Activated naive CD4-positive, alpha-beta T cell treated with anti-CD3 and anti-CD28 coated beads, Interleukin-2, amount 10 ng/mL, durations not matched to agents 7 days and 5 days (primary cell): ENCODE measurements at places on chromosomes 1 and 21.
A peak's percentile ranks its signal among the peaks of the same experiment; 100 is the strongest.

DNA sequence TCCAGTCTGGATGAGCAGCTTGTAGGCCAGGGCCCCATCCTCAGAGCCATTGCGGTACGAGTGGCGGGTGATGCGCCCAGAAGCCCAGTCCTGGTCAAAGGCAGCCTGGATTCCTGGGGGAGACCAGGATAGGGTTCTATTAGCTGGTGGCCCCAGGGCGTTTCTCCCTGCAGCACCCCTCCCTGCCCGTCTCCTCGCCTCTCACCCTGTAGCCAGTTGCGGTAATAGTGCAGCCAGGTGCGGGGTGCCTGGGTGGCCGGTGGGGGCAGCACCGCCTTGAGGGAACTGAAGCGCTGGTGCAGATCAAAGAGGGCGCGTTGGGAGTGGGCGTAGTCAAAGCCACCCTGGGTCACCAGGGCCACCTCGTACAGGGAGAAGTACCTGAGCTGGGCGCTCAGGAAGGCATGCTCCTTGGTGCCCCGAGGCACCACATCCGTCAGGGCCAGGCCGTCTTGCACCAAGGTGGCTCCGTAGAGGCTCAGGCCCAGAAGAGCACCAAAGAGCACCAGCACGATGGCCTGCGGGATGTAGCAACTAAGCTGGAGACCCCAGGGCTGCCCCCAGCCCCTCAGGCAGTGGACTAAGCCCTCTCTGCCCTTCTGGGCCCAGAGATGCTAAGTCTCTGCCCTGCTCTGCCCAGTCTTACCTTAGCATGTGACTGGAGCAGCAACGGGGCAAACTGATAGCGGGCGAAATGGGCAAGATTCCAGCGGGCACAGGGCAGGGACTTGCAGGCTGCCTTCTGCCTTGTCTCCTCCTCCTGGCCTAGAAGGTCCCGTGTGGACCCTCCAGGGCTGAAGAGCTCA is 15.7 kb downstream of the PTCH2 start:
- DNase-seq = no peak

- DNase-seq = no peak
These were observed 5.6 kb upstream of the REN start for GRCh38 chr1:204171751-204172178.

DNA sequence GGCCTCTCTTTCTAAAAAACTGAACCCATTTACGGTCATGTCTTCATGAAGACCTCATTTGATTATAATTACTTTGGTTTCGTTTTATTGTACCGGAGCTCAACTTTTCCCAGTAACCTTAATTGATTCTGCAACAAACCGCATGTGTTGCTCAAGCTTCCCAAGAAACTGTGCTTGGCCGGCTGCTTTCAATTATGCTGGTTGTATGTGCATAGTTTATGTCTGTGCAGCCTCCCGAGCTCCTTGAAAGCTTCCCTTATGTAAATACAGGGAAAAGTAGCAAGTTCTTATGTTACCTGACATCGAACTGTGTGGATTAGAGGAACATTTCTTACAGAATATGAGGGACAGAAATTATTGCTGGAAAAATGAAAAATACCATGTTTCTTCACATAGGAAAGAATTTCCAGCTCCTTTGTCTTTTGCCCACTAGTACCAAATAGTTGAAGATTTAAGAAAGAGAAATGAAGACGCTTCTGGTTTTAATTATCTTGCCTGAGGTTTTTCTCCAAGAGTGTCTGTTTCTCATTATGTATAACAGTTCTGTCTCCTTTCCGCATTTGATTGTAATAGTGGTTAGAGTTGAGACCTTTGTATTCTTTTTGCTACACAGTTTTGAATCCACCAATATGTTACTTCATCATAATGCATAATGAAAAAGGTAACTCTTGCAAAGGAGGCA is 2.1 kb downstream of the VCAM1 start:
- no peak for DNase-seq

GRCh38 chr21:37551993-37552355 is 185.4 kb downstream of the DYRK1A start:
- DNase-seq = no peak

DNA sequence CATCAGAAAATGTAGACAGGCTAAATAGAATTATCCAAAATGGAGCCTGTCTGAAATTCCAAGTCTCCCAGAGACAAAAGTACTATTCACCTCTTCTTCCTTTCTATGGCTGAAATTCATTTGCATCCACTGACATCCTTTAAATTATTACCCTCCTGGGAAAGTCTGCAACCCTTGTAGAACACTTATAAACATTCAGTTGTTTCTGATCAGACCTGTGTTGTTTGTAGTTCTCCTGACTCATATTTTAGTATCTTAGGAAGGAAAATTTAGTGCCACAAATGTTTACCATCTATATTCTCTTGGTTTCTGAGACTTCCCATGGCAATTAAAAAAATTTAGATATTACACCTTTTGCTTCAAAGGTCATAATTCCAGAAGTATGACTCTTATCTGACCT is 69.6 kb upstream of the C1orf105 start:
- no peak for DNase-seq

- DNase-seq = peak; percentile 73
These were observed 735 bp downstream of the NBL1 start for GRCh38 chr1:19644681-19645410.

GRCh38 chr1:102191723-102192122 is 195.0 kb upstream of the OLFM3 start:
- DNase-seq = no peak

DNA sequence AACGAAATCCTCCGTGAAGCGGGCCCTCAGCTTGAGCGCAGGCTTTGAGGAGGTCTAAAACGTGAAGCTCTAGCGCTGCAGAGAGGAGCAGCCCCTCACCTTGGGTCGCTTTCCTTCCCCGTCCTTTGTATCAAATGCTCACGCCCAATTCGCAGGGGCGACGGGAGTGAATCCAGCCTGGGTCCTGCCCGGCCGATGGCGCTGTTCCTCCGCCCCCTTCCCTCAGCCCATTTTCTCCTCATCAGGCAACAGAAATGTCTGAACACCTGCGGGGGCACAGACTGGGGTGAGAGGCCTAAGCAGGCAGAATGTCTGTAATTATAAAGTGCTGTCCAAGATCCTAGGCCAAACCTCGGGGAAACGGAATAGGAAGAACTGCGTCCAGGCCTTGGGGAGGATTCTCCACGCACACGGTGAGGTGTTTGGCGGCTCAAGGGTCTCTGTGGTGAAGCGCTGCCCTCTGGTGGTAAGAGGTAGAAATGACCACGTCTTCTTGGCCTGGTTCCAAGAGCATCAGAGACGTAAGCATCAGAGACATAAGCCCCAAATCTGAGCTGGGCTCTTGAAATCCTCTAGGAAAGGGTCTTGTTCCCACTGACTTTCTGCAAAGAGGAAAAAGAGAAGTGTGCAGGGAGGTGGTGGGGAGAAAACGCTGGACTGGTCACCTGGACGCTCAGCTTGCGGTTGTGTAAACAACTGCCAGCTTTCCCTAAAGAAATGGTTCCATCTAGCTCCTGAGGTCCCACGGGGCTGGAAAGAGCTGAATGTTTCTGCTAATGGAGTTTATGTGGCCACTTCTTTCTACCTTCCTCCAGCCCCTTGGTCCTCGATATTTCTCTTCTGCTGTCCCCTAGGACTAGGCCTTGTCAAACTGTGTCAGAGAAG is 92.1 kb upstream of the CD53 start:
- peak; percentile 83 for DNase-seq

DNA sequence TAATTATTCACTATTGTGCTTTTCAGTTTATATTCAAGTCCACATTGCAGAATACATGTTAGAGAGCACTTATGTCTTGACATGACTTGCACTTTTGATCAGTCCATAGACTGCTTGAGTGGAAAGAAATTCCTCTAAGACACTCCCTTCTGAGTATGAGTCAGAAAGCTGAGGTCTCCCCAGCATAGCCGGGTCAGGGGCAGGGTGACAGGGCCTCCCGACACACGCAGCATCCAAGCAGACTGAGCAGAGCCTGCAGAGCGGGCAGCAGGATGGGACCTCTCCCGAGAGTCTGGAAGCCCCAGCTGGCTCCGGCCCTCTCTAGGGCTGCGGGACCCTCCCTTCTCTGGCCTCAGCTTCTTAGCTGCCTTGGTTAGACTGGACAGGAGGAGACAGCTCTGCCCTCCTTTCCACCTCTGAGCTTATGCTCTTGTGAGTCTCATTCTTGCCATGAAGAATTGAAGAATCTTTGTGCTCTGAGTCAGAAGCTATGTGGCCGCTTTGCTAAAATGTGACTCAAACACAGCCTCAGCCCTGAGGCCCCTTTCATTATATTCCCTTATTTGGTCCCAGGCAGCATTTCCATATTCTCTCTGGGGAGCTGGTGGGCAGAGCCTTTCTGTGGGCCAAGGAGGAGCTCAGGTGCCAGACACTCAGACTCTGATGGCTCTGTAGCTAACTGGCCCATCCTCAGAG is 11.2 kb upstream of the CAPN2 start:
- DNase-seq = no peak

- no peak for DNase-seq
These were observed 56.4 kb downstream of the WDR3 start for GRCh38 chr1:117985973-117986372.

GRCh38 chr1:234507089-234507488 is 28.1 kb upstream of the TARBP1 start:
- DNase-seq = no peak

DNA sequence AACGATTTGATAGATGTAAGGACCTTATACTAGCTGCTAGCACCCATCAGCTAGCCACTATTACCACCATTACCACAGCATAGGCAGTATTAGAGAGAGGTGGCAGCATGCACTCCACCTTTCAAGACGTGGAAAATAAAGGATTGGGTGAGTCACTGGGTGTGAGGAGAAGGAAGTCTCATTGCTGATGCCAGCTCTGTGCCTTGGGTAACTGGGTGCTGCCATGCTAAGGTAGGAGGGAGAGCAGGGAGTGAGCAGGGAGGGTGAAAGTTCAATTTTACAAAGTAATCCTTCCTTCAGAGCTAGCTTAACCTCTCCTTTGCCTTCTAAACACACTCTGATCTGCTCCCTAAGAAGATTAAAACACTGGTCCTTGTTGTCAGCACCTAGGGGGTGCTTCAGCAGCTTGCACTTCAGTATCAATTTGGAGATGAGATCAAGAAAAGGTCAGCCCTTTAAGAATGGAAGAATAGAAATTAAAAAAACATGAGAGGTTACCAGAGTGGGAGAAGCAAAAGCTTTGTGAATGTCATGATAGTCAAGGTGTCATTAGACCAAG is 1.8 kb upstream of the LIN9 start:
- DNase-seq = no peak
